Adrenal gland (tissue), 19 donors: ENCODE measurements at places on chromosomes 16 and 17.

DNA sequence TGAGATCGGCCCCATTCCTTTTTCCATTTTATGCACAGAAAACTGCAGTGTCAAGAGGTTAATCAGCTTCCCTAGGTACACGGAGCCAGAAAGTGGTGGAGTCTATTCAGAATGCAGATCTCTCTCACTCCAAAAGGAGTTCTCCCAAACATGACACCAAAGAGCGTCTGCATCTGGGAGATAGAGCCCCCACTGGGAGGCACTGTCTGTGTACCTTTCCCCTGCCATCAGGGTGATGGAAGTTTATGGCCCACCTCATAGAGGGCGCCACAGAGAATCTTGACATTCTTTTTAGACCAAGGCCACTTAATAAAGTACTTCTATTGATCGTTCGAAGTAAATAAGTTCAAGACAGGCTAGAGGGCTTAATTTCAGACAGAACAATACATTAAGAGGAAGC, 493.7 kb upstream of the ERCC4 start:
- no peak for DNase-seq

DNA sequence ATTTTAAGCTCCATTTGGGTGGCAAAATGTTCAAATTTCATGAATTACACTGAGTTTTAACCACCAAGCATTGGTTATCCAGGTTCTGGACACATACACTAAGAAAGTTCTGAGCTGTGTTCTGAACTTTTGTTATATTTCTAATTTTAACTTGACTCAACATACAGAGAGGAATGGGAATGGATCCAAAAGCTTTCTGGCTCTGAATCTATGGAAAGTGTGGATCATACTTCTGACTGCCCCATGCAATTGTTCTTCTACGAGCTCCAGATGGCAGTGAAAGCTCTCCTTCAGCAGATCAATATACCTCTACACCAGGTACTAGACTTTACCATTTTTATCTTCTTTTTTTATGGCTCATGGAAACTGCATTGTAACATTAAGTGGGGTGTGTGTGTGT, 113.0 kb upstream of the NOG start:
- no peak for DNase-seq

DNA sequence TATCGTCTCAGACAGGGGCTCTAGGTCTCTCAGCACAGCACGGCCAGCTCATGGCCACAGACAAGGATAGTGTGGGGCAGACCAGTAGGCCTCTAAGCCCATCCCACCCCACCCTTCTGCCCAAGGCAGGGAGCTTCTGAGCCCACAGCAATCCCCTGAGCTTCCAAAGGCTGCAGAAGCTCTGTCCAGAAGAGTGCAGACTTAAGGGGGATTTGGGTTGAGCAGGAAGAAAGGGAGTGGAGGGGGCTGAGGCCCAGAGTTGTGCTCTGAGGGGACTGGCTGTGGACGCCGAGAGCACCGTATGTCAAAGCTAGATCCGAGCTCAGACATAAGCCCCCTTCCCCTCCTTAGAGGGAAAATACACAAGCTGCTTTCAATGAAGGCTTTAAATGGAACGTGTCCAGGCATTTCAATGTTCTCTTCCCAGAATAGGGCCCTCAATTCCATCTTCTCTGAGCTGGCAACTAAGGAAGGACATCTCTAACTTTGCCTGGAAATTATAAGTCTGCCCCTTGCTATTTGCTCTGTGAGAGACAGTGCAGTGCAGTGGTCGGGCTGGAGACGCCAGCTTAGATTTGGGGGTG, 116.4 kb upstream of the RPL38 start:
- no peak for DNase-seq

DNA sequence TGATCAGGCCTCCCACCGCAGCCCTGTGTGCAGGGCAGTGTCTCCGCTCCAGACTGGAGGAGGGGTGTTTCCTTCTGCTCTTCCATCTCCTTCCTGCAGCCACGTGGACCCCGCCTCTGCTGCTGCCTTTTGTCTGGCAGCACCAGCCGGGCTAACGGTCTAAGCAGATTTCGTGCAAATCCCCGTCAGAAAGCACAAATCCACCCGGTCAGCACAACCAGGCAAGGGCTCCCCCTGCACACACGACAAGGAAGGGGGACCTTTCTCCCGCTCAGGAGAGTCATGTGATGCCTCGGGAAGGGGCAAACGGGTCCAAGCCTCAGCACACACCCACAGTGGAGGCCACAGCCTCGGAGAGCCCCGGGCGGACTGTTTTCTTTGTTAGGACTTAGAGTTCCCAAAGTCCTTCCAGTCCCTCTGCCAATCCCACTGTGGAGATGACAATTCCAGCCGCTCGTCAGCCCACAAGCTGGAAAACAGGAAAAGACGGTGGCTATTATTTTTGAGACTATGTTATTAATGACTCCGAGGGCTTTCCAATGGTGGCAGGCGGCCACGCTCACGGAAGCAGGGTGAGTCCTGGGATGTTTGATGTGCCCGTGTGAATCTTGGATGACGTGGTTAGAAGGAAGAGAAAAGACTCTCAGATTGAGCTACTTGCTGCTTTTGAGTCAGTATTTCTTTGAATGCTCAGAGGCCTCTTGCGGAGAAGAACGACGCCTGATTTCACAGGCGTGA, 22.5 kb upstream of the MEAK7 start:
- peak; percentile 78 for DNase-seq

- DNase-seq: no peak
Measured at GRCh38 chr16:53933407-53933806, 229.5 kb downstream of the FTO start.

DNA sequence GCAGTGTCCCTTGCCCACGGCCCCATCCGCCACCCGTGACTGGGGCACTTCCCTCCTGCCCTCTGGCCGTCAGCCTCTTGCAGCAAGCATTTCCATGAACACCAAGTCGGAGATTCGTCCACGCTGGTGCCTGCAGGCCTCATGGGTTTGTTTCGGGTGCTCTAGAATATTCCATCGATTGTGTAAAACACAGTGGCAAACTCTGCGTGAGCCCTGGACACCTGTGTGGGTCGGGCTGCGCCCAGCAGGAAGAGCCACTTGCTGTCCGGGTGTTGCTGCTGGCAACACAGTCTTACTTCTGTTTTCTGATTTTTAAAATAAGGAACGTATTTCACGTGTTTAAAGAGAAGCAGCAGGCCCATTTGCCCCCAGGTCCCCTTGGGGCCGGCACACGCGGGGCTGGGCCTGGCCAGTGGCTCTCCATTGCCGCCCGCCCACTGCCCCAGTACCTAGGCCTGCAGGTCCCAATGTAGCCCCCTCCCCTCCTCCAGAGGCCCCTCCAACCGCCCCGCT, 10.0 kb downstream of the CYBC1 start:
- DNase-seq: no peak

DNA sequence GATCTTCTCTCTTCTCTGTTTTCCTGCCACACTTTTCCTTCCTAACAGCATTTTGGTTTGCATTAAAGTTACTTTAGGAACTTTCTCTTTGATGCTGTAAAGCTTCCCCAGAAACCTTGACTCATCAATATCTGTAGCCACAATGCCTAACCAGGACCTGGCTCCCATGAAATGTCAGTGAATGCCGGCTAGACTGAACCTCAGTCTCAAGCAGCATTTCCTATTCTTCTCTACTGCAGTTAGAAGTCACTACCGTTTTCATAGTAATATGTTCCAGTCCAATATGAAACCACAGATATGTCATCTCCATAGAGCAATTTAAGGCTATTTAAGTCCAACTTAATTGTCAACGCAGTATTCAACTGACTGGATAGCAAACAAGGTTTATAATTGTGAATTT, 28.9 kb downstream of the ITFG1 start:
- no peak for DNase-seq

- no peak for DNase-seq
Measured at GRCh38 chr16:11896486-11897176, 19.1 kb downstream of the GSPT1 start.

DNA sequence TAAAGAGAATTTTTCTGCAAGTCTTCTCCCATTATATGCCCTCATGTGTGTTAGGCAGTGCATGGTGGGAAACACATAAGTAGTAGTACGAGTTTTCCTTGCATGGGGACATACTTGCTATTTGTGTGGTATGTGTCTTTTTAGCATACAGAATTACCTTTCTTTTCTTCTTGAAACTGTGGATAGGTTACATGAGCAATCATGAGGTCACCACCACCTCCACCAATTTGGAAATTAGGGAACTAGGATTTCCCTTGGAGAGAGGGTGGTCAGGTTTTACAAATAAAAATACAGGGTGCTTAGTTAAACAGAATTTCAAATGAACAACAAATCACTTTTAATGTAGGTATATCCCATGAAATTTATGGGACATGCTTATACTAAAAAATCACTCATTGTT, 16.3 kb upstream of the AMZ2 start:
- no peak for DNase-seq
